ENCODE measurements at places on chromosomes 6 and 20.

GRCh38 chr6:84892671-84893070 is 128.3 kb upstream of the TBX18 start:
- DNase-seq: no peak
- H3K4me1 ChIP-seq: no peaks in the 10 kb centered on the region
- no peak overlapping the region for H3K27ac ChIP-seq
- no peak overlapping the region for H3K4me3 ChIP-seq
- no peaks in the 10 kb centered on the region for H3K27me3 ChIP-seq

GRCh38 chr6:105135056-105135455 is 44.8 kb downstream of the POPDC3 start:
- H3K27ac ChIP-seq: no peak overlapping the region
- H3K36me3 ChIP-seq: no peaks in the 10 kb centered on the region
- H3K4me1 ChIP-seq: no peaks in the 10 kb centered on the region
- no peak overlapping the region for H3K4me3 ChIP-seq
- peak; percentile 11 for DNase-seq
- H3K27me3 ChIP-seq: peaks cover 38% of the 10 kb centered on the region

GRCh38 chr6:117677553-117678141 is 2.4 kb downstream of the NUS1 start:
- no peaks in the 10 kb centered on the region for H3K4me1 ChIP-seq
- no peaks in the 10 kb centered on the region for H3K36me3 ChIP-seq
- no peak overlapping the region for H3K4me3 ChIP-seq
- no peaks in the 10 kb centered on the region for H3K27me3 ChIP-seq
- no peak overlapping the region for H3K27ac ChIP-seq
- DNase-seq: no peak

DNA sequence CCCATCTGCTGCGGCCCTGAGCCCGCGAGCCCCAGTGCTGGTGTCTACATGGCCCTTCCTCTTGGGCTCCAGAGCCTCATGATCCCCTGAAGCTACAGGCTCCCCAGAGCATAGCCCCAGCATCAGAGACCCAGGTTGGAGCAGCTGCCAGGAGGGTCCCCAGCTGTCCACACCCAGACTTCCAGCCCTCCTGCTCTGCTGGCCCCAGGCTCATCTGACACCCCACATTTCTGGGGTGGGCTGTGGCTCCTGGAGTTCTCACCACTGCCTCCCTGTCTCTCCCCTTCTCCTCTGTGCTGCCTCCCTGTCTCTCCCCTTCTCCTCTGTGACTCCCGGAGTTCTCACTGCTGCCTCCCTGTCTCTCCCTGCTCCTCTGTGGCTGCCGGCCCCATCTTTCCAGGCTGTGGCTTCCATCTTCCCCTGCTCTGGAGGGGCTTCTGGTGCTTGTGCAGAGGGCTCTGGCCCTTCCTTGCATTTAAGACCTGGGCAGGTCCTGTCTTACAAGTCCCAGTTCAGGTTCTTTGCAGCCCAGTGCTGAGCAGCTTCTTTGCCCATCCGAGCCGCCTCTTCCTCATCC is 108.1 kb downstream of the ERMARD start:
- H3K27ac ChIP-seq: no peak overlapping the region
- H3K27me3 ChIP-seq: no peaks in the 10 kb centered on the region
- H3K4me1 ChIP-seq: no peaks in the 10 kb centered on the region

GRCh38 chr6:75368151-75368779 is 83.7 kb upstream of the TMEM30A start:
- no peaks in the 10 kb centered on the region for H3K27me3 ChIP-seq
- peaks cover 2% of the 10 kb centered on the region for H3K4me1 ChIP-seq
- no peak overlapping the region for H3K27ac ChIP-seq
- H3K36me3 ChIP-seq: no peaks in the 10 kb centered on the region
- DNase-seq: peak; percentile 21
- no peak overlapping the region for H3K4me3 ChIP-seq

Measured in A673 (cell line).